AG20443 (cell line): ENCODE measurements at places on chromosomes 2 and 18.

DNA sequence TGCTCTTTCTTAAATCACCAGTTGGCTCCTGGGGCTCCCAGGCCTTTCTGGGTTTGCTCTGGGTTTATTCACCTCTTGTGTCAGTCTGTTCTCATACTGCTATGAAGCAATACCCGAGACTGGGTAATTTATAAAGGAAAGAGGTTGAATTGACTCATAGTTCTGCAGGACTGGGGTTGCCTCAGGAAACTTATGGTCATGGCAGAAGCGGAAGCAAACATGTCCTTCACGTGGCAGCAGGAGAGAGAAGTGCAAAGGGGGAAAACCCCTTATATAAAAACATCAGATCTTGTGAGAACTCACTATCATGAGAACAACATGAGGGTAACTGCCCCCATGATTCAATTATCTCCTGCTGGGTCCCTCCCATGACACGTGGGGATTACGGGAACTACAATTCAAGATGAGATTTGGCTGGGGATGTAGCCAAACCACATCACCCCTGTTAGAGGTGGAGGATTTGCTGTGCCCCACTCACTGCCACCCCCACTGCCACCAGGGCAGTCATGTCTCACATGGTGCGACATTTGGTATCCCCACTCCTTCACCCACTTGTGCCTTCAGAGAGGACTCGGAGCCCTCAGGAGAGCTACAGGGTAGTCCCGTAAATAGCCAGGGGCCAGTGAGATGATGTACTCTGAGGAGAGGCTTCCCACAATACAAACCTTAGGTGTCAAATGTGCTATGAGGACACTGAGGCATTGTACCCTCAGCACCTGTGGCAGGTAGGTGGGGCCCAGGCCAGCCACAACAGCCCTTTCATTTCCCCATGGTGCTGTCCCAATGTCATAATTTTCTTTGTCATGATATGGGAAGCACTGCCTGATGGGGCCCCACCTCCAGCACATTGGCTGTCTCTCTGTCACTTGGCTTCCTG lies 35.7 kb downstream of the CDC42EP3 start:
- DNase-seq = no peak

GRCh38 chr18:67266246-67267237 lies 250.0 kb downstream of the DSEL start:
- no peak for DNase-seq

DNA sequence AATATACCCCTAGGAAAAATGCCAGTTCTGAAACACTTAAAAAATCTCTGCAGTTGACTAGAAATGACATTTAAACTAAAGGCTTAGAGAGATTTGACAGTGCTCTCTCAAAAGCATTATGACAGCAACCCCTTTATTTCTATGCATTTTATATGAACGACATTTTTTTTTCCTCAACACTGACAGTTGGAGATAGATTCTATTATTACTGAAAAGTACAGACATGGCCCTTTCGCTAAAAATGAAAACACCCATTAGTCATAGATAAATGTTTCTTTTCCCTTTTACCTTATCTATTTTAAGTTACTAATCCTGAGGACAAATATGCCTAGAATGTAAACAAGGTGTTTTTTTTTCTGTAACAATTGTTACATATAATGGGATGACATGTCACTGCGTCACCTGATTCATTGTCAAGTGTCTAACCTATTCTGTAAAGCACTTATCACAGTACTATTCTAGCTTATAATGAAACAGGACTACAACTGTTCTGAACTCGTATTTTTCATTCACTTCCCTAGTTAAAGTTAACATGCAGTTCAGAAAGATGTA lies 1169.6 kb upstream of the CRIM1 start:
- DNase-seq = no peak

DNA sequence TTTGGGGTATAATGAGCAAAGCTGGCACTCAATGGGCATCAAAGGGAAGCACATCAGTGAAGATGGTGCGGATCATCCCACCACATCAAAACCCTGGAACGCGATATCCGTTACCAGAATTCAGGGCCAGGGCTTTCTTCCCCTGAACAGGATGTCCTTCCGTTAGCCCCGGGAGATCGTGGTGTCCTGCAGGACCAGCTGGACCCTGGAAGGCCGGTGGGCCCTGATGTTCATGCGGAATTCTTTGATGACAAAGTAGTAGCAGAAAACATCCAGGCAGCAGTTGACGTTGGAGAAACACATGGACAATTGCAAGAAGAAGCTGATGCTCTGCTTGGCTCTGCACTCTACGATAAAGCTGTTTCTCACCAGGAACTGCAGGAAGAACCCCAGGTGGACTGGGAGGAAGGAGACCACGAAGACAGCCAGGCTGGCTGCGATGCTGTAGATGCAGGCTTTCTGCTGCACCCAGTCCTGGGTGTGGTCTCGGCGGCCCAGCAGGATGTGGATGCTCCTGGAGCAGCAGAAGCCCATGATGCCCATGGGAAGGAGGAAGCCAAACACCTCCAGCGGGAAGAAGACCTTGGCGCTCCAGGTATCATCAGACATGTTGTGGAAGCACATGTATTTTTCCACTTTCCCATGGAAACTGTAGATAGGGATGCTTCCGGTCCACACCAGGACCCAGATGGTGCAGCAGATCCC lies 15.0 kb downstream of the GPR55 start:
- DNase-seq = no peak

DNA sequence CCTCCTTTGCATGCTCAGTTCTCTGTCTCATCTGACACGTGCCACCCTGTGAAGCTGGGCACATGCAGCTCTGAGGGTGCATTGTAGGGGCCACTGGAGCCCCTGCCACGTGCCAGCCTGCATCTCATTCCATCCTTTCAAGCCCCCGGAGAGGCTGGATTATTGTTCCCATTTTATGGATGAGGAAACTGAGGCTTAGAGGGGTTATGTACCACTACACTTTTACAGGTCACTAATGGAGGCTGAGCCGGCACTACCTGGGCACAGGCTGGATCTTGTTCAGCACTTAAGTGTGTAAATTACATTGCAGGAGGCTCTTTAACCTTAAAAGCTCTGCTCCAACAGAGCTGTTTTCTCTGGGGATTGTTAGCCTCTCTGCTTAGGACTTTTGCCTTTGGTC lies 47.5 kb downstream of the KCNIP3 start:
- no peak for DNase-seq

DNA sequence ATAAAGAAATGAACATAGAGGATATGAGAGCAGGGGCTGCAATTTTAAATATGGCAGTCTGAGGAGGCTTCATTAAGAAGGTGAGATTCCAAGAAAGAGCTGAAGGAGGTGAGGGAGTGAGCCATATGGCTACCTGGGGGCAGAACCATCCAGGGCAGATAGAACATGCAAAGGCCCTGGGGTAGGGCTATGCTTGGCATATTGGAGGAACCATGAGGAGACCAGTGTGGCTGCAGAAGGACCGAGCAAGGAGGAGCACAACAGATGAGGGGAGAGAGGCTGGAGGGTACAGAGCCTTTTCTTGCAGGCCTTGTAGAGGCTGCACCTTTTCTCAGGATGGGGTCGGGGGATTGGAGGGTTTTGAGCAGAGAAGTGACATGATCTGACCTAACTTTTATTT lies 69.5 kb upstream of the GATA6 start:
- DNase-seq = no peak

- DNase-seq = peak; percentile 55
Observed at GRCh38 chr2:163667064-163667887, 68.5 kb downstream of the FIGN start.

DNA sequence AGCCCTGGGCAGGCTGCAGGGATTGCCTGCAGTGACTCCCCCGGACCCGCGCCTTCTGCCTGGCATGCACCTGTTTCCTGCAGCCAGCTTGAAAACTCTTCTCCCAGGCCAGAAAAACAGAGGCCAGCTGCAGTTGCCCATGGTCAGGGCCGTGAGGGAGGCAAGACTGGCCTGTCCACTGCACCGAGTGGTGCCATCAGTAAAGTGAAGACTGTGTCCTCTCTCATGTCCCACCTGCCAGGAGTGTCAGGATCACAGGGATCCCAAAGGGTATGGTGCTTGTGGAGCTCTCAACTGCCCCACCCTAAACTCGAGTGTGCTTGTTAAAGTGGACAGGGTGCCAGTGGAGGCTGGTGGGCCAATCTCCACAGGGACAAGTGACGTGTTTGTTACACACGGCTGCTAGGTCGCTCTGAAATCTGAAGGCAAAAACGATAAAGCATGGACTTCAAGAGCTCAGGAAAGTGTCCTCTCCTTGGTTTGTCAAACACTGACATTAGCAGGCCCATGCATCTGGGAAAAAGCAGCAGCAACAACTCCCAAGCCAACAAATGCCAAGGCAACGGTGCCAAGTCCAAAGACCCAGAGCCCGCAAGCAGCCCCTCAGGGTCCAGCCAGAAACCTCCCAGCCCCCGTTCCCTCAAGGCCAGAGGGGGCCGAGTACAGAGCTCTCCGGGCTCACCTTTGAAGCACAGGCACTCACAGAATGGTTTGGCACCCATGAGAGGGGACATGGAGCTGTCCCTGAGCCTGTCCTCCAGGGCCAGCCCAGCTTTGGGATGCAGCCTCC lies 213.2 kb downstream of the HDAC4 start:
- DNase-seq = no peak

GRCh38 chr18:832085-832681 lies 20.1 kb upstream of the YES1 start:
- no peak for DNase-seq

DNA sequence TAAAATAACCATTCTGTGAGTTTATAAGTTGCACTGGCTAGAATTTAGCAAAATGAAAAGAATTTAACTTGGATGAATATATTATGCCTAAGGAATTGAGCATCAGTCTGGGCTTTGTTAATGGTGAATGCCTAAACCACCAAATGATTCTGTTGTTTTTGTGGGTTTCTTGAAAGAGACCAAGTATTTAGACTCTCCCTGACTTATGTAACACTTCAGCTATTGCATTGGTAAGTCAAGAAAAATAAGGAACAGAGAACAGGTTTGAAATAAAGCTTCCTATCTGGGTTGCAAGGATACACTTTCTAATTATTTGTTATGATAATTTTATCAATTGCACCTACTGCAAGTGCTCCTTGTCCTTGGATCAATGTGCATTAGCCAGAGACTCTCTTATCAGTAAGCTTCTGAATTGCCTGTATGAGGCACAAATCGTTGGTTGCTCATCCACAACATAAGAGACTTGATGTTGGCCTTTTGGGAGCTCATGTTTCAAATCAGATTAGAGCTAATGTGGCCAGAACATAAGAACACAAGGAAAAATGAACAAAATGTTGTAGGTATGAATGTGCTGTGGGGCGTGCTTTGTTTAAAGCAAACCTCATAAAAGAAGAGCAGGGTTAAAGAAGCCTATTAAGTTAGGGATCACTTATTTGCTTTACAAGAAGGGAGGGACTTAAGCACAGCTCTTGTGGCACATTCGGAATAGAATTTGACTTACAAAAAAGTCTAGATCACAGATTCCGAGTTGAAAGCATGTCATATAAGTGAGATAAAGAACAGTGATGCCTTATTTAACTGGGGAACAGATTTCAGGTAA lies 37.2 kb downstream of the PRKCE start:
- DNase-seq = peak; percentile 51

- DNase-seq = no peak
Observed at GRCh38 chr2:163719331-163719730, 16.5 kb downstream of the FIGN start.
